ENCODE measurements at places on chromosomes 7 and 10.
A peak's percentile ranks its signal among the peaks of the same experiment; 100 is the strongest.

- no peak for DNase-seq
These were observed 229.7 kb downstream of the ELMO1 start for GRCh38 chr7:37218956-37219355.

DNA sequence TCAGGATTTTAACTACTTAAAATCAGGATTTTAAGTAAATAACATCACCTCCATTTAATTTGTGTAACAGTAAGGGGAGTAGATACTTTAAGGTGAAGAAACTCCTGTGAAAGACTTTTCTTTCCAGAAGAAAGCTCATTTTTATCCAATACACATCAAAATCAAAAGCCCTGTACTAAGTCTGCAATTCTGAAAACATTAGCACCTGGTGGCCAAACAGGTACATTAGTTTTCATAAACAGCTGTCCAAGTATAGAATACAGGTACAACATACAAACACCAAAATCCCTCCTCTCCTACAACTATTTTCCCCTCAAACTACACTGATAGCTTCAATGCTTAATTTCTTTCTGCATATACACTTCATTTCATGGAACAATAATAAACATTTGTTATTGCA, 22.9 kb downstream of the FAM3C start:
- DNase-seq: no peak

GRCh38 chr10:9149134-9149533, 1094.6 kb downstream of the GATA3 start:
- no peak for DNase-seq

DNA sequence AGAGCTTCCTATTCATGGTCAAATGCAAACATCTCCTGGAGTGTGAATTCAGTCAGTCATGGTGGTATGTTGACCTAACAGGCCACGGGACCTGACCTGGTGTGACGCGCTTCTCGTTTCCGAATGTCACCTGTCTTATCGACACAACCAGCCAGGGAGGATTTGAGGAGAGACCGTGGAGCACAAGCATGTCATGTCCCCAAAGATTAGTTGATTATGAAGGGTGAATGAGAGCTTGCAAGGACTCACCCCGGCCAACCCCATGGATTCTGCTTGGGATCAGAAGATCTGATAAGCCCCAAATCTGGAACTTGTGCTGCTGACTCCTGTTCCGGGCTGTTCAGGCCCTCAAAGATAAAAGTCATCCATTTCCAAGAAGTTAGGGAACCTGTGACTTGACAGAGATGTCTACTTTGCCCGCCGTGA, 10.5 kb downstream of the ADRA2A start:
- DNase-seq: no peak

DNA sequence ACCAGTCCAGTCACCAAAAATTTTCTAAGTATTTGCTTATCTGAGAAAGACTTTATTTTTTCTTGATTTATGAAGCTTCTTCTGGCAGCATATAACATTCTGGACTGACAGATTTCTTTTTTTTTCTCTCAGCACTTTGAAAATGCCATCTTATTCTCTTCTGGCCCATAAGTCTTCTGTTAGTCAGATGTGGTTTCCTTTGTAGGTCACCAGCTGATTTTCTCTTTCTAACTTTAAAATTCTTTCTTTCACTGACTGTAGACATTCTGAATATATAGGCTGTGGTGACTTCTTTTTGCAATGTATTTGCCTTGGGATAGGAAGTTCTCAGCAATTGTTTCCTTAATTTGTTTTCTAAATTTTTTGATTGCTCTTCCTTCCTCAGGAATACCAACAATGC, 172.5 kb downstream of the CCDC7 start:
- no peak for DNase-seq

DNA sequence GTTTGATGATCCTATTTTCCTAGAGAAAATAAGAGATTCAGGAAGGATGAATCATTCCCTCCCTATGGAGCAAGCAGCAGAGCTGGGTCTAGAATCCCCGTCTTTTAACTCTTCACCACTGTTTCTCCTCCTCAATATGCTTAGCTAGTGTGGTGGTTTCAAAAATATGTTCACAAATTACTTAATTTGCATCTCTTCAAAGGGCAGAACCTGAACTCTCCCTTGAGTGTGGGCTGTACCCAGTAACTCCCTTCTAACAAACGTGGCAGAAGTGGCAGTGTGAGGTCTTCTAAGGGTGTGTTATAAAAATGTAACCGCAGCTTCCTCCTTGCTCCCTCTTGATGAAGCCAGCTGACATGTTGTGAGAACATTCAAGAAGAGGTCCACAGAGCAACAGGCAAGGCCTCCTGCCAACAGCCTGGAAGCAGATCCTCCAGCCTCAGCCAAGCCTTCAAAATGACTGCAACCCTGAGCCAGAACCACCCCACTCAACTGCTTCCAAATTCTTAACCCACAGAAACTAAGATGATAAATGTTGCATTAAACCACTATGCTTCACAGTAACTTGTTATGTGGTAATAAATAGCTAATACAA, 36.6 kb downstream of the SRPK2 start:
- DNase-seq: peak; percentile 94

- no peak for DNase-seq
These were observed 79.6 kb downstream of the ZNRF2 start for GRCh38 chr7:30363778-30364563.

DNA sequence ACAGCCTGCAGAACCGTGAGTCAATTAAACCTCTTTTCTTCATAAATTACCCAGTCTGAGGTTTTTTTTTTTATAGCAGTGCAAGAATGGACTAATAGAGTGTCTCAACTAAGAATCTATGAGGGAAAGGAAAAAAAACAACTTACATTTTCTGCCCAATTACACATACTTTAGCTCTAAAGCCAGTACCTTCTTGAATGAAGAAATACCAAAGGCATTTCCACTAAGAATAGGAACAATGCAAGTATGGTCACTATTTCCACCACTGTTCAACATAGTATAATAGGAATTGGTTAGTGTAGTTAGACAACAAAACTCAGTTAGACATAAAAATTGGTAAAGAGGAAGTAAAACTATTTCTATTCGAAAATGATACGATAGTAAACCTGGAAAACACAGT, 37.6 kb downstream of the MICU1 start:
- no peak for DNase-seq

GRCh38 chr7:131249003-131249402, 78.7 kb upstream of the MKLN1 start:
- DNase-seq: no peak

GRCh38 chr10:111295788-111296187, 219.0 kb downstream of the ADRA2A start:
- no peak for DNase-seq

DNA sequence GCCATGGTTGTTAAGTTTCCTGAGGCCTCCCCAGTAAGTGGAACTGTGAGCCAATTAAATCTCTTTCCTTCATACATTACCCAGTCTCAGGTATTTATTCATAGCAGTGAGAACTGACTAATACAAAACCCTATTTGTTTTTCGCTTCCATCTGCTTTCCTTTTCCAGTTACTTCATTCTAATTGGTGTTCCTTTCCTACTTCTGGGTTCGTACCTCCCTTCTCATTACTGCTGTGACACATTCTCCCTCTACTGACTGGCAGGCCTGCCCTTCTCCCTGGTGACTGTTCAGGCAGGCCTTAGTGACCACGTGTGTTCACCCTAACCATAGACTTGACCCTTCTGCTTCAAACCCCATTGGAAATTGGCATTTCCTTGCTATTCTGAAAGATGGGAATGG, 37.7 kb downstream of the MTURN start:
- no peak for DNase-seq

DNA sequence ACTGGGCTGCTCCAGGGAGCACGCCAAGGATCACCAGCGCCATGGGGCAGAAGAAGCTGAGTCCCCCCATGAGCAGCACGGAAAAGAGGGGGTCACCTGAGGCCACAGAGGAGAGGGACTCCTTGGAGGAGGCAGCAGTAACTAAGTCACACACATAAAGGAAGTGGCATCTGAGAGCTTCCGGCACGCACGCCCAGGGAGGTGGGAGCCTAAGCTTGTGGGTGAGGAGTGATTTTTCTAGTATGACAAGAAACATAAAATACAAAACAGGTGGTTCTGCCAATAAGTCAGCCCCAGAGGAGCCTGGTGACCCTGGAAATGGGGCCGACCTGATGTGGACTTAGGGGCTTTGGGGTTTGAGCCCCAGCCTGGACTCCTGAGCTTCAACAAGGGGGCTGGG, 60.8 kb downstream of the CARD11 start:
- no peak for DNase-seq

DNA sequence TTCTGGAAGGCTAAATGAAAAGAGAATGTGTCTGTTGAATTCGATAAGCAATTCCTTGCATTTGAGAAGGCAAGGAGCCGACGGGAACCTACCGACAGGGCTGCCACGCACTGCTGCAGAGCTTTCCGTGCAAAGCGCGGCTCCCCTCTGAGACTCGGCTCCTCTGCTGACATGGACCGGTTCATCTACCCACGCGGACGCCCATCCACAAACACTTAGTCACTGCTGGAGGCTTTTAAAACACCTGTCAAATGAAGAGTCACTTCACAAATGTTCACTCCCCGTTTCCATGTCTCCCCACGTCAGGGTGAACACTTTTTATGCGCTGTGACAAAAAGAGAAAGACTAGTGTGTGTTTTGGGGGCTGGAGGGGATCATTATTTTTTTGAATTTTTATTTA, 32.0 kb downstream of the AMZ1 start:
- DNase-seq: no peak

DNA sequence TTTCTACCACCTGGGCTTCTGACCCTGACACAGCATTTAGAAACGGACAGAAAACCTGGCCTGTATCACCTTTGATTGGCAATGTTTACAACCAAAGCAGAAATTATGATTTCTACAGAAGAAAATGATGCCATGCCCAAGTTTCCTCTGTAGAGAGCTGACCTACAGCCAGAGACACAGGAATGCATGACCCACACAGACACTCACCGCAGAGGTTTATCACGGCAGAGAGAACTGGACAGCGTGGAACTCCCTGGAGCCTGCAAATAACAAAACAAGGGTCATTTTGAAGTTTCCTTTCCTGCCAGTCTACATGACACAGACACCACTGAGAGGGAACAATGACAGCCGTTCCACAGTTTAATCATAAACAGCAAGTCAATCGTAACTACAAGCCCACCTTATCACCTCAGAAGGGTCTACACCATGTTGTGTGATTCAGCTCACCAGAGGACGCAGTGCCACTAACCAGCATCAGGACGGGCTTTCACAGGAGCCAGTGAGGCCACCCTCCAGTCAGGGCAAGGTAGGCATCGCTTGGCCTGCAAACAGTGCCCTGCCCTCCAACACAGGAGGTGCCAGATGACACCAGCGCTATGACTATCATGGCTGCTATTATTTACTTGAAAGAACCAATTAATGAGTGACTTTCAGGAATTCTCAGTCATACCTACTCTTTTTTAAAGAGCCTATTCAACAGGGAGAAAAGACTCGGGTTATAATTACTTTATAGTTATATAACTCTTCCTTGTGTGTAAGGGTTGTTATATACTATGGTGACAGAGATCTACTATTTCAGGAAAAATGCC, 139.9 kb downstream of the TNS3 start:
- DNase-seq: no peak

- DNase-seq: peak; percentile 27
These were observed 22.6 kb upstream of the CREB5 start for GRCh38 chr7:28389504-28390395.

GRCh38 chr7:12222889-12223579, 11.9 kb downstream of the TMEM106B start:
- no peak for DNase-seq

DNA sequence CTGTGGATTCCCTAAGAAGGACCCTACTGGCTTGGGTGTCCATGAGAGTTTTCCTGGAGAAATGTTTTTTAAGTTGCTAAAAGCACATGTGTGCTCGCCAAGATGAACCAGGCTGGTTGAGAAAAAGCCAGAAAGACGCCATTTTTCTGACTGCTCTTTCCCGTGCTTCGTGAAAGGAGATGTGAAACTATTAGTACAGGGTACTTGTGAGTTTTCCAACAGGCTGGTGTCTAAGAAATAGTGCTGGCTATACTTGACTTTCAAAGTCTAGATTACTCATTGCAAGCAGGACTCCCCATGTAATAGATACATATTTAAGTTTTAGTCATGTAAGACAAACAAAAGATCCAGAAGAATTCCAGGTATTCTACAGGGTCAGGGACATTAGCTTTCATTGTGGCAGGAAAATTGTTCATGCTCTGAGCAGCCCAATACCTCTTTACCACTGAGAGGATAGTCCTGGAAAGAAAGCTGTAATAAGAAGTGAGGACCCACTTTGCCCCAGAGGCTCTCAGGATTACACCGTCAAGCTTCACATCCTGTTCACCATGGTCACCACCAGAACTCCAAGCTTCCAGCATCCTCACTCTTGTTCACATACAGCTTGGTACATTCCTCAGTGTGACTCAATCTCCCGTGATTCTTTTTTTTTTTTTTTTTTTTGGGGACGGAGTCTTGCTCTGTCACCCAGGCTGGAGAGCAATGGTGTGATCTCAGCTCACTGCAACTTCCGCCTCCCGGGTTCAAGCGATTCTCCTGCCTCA, 43.8 kb upstream of the ICA1 start:
- DNase-seq: no peak

Data from NCI-H526 treated with DMSO at 0.1 percent for 48 hours (cell line).